ENCODE measurements at places on chromosomes 6 and 20. TPM values are rescaled to one million over a fixed set of nuclear protein-coding genes. Genes with fewer than 3 reads are reported as not detected.

- no peak for DNase-seq
These were observed 187.5 kb upstream of the PMEPA1 start for GRCh38 chr20:57897156-57897874.

C6orf132 gene
- 1.6 TPM for total RNA-seq

DNA sequence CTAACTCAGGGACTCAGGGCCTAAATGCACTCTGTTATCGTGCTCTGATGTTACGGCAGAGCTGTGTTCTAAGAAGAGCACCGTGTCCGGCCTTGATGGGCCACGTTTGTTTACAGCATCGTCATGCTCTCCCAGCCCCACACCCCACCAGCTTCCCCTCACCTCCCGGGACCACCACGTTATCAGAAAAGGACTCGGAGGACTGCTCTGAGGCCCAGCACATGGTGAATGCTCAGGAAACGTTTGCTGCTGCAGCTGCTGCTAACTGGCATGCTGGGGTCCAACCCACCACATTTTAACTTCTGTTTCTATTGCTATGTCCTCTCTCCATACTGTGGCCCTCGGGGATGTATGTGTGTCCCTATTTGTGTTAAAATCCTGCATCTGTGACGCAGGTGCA, 50.3 kb downstream of the WDR27 start:
- no peak for DNase-seq

- no peak for DNase-seq
These were observed 70.6 kb downstream of the SGK1 start for GRCh38 chr6:134247231-134247833.

DNA sequence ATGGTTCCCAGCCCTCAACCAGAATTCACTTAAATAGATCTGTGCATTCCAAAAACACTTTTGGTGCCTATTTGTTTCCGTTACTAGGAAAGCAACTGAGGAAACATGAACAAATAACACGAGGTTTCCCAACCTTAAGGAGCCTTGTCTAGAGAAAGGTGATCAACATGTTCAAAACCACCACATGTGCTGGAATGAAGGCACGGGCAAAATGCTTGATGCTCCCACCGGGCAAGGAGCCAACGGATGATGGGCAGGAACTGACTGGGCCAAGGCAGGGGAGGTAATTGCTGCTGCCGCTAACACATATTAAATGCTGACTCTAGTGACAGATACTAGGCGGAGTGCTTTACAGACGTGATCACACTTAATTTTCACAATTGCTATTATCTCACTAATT, 2.5 kb downstream of the MYLK4 start:
- DNase-seq, result no peak

DNA sequence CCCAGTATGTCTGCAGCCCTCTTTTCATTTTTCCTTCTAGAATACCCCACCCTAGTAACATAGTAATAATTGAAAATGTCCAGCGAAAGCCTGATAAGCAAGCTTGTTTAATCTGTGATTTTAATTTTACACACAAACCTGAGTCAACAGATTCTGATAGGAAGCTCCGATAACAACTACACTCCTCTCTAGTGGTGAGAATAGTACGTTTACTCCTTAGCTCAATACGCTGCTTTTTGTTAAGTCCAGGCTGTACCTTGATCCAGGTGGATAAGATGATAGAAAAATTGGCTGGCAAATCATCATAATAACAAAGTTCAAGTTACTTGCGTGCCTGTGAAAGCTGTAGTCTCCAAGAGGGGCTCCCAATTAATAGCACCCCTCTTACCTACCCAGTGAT, 25.5 kb upstream of the DCBLD1 start:
- DNase-seq, result no peak

CDH22 gene
- 0.17 TPM for total RNA-seq

DNA sequence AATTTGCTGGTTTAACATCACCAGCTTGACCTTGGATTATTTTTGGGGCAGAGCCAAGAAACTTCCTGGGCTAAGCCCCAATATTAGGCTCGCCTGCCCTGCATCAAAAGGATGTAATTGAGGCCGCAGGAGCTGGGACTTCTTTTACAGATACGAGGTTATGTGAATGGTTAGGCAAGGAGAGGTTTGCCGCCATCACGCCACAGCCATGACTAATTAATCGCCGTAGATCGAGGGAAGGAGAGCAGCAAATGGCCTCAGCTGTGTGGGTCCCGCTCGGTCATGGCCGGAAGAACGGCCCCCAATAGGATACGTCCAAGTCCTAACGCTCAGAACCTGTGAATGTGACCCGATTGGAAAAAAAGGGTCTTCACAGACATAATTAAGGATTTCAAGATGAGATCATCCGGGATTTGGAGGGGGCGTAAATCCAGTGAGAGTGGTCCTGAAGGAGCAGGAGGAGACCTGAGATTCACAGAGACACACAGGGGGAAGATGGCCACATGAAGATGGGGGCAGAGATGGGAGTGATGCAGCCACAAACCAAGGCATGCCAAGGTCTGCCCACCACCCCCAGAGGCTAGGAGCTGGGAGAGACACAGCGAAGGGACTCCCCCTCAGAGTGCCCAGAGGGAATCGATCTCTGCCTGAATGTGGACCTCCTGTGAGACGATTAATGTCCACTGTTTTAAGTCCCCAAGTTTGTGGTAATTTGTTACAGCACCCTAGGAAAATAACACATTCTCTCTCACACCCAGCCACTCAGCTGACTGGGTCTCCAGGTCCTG, 10.0 kb upstream of the BNIP5 start:
- DNase-seq, result no peak
